A549 (cell line): ENCODE measurements at places on chromosomes 1 and 21.

DNA sequence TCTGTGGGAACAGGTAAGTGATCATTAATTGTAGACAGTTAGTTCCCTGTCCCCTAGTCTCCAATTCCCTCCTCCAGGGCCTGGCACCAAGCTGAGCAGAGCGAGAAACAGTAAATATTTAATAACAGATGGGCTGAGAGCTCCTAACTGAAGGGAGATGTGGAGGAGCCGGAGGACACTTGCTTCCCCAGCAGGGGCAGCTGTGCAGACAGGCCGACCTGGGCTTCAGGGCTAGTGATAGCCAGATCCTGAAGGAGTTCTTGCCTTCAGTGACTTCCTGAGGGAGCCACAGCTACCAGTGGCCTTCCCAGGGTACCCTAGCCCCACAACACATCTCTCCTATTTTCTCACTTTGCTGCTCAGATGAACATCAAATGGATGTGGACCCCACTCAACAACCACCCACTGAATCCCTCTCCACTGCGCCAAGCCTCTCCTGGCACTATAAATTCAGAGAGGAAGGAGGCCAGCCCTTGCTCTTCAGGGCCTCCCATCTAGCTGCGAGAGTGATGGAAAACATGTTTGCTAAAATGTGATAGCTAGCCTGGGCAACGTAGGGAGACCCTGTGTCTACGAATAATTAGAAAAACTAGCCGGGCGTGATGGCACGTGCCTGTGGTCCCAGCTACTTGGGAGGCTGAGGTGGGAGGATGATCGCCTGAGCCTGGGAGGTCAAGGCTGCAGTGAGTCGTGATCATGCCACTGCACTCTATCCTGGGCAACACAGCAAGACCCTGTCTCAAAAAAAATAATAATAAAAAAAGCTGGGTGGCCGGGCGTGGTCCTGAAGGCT, 26.9 kb upstream of the SYNC start:
- DNase-seq, result peak; percentile 65

- DNase-seq, result no peak
Observed at GRCh38 chr1:229012823-229013222, 258.1 kb upstream of the RAB4A start.

- peak; percentile 4 for DNase-seq
Observed at GRCh38 chr1:38444311-38444710, 397.7 kb upstream of the POU3F1 start.

- DNase-seq, result no peak
Observed at GRCh38 chr1:29123053-29123886, 433 bp downstream of the TMEM200B start.

DNA sequence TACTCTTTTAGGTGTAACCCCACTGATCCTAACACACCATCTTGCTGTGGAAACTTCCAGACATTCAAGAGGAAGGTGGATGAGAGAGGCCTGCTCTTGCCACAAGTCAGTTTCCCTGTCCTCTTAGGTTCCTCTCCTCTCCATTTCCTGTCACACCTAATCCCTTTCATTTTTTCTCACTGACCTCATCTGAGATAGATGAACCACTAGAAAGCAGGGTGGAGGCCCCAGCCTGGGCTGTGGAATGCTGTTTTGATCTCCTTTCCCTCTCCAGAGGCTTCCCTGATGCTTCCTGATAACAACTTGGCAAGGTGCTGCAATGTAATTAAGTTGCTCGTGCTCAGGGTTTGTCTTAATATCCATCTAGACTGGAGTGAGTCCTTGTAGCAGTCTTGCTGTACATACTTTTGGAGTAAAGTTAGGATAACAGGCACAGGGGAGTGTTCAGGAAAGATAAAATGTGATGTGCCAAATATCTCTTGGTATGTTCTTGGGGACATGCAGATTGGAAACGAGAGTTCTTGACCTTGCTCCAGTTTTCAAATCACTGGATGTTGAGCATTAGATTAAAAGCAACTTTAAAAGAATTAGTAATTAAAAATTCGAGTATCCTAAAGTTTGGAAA, 11.2 kb downstream of the LRRC42 start:
- no peak for DNase-seq
